Thoracic aorta (tissue), 2 donors: ENCODE measurements at places on chromosomes 4 and X. TPM values are rescaled to one million over a fixed set of nuclear protein-coding genes. Genes with fewer than 3 reads are reported as not detected.

The PPP2R2C gene
- total RNA-seq = 0.41 TPM

DNA sequence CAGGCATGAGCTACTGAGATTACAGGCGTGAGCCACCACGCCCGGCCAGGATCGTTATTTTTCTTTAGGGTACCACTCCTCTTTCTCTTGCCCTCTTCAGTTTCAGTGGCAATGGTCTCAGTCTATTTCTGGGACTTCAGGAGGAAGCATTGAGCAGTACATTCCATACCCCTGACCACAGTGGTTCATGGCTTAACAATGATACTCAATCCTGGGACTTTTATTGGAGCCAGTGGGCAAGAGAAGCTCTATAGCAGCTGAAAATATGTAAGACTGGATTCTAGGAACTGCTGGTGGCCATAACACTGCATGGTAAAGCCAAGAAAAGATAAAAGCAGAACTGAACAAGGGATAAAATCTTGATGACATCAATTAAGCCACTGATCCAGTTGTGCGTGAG is 5.8 kb upstream of the CCNA2 start:
- H3K4me3 ChIP-seq = no peak overlapping the region
- no peaks in the 10 kb centered on the region for H3K27me3 ChIP-seq
- no peak for DNase-seq
- peaks cover 11% of the 10 kb centered on the region for H3K36me3 ChIP-seq
- no peaks in the 10 kb centered on the region for H3K4me1 ChIP-seq

The ITGB1BP2 gene
- 52.6 TPM for total RNA-seq

The SAGE1 gene
- total RNA-seq = not detected

The C4orf17 gene
- total RNA-seq = not detected

DNA sequence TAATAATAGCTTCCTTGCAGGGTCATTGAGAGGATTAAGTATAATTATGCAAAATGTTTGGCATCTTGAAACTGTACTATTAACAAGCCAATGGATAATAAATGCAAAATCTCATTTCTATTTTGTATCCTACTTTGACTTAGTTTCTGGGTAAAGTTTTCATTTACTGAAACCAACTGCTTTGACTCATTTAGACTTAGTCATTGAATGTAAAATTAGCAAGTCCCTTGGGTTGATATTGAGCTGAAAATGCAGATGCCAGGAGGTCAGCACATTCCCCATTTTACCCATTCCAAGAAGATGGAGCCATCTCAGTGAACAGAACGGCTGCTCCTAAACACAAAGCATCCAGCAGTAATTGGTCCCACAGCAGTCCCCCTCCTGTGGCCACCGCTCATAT is 74.7 kb upstream of the GATB start:
- H3K27me3 ChIP-seq = no peaks in the 10 kb centered on the region
- no peak overlapping the region for H3K27ac ChIP-seq
- H3K36me3 ChIP-seq = no peaks in the 10 kb centered on the region
- H3K4me1 ChIP-seq = no peaks in the 10 kb centered on the region
- no peak for DNase-seq
- no peak overlapping the region for H3K4me3 ChIP-seq

GRCh38 chr4:128823025-128823661 is 13.6 kb downstream of the JADE1 start:
- no peaks in the 10 kb centered on the region for H3K36me3 ChIP-seq
- H3K4me3 ChIP-seq = no peak overlapping the region
- no peak for DNase-seq
- peaks cover 23% of the 10 kb centered on the region for H3K4me1 ChIP-seq
